ENCODE measurements at places on chromosomes 1 and 21.

DNA sequence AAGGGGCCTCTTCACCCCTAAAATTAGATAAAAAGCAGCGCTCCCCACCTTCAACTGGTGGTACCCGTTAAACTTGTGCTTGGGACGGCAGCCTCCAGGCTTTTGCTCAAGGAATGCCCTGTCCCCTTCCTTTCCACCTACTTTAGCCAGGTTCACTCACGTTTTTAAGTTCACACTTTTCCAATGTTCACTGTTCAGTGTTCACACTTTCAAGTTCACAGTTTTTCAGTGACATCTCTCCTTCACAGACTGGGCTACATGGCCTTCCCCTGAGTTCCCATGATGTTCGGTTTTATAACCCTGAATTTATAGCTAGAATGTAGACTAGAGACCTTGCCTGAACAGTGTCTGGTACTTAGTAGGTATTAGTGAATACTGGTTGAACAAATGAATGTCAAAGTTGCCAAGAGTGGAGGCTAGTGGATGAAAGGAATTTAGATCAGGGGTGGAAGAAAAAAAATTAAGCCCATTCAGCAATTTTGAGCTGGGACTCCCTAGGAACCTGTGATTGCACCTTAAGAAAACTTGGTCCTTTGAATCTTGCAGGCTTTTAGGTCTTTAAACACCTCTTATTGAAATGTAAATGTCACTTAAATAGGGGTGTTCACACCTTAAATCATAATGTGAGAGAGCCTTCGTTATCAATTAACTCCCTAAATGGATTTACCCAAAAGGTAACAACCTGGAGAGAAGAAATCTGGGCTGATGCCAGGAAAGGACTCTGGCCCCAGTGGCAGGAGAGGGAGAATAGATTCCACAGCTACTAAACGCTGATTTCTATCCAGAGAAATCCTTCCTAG, 12.3 kb downstream of the BTG2 start:
- no peak for DNase-seq

DNA sequence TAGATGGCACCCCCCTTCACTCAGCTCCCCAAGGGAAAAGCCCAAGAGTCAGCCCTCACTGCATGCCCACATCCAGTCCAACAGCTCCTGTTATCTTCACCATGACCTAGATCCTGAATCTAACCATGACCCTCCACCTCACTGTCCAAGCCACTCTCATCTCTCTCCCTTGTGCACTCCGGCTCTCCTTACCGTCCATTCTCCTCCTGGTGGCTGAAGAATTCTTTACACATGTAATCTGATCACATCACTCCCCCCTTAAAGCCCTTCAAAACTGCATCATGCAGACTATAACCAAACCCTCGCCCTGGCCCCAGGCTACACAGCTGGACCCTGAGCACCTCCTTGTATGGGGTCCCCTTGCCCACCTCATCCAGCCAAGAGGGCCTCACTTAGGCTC, 14.0 kb upstream of the PAQR7 start:
- no peak for DNase-seq

DNA sequence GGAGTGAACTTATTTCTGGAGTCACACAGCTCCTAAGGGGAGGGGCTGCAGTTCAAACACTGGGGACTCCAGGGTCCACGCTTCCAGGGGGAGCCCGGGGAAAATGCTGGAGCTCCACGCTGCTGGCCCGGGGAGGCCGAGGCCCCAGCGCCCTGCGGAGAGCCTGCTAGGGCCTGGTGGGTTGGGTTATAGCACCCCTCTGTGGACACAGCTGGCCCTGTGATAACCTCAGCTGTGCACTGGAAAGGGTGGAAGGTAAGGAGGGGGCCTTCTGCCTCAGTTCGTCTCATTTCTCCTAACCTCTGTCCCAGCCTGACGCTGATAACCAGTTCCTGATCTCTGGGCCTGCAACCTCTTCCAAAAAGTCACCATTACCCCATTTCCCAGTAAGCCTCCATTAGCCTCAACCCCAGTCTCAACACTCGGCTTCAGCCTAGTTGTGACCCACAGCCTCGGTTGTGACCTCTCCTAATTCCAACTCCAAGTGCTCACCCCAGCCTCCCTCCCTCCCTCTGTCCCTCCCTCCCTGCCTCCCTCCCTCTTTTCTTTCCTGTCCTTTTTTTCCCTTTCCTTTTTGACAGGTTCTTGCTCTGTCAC, 7.1 kb downstream of the NBL1 start:
- no peak for DNase-seq

GRCh38 chr1:53069265-53069662, 7.3 kb downstream of the PODN start:
- DNase-seq = no peak

GRCh38 chr1:185964946-185965345, 230.8 kb downstream of the HMCN1 start:
- DNase-seq = no peak

- no peak for DNase-seq
Measured at GRCh38 chr1:8540261-8540941, 222.5 kb downstream of the SLC45A1 start.

DNA sequence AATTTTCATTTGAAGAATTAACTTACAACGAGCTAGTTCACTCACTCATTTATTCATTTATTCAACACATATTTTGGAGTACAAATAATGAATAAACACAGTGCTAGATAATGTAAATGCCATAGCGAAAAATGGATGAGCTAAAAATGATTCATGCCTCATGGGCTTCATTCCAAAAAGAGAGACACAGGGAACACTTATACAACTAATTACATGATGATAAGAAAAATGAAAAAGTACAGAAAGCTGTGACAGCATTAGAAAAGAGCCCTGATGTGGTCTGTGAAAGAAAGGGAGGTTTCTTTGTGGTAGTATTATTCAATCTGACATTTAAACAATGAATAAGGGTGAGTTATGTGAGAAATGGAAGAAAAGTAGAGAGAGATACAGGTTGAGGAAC, 726.4 kb downstream of the AMY1C start:
- no peak for DNase-seq

DNA sequence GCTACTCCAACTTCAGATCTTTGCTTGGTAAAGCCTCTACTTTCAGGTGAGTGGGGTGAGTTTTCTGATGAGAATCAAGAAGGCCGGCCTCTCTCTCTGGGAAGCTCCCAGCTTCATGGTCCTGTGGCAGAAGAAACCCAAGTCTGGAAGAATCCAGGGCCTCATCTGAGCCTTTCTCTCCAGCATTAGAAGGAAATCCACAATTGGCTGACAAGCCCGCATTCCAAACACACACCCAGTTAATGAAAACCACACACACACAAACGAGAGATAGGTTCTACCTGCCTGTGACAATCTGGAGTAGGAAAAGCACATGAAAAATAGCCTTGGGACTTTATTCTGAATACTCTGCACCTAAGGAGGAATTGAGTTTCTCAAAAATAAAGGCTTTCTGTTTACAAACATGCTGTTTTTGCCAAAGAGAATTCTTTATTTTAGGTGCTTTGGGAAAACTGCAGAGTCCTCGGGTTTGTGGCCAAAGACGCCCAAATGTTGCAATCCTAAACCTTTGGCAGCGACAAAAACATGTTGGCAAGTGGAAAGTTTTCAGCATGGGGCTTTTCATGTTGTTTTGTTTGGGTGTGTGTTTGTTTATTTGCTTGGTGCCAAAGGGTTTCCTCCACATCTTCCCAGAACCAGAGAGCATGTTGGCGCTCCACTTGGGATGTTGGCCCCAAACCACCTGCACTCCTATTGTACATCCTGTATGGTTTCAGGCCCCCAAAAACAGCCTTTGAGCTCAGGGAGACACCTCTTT, 216.2 kb downstream of the SETD4 start:
- no peak for DNase-seq

GRCh38 chr1:197965132-197965840, 48.1 kb downstream of the LHX9 start:
- DNase-seq = no peak

GRCh38 chr21:18725653-18726052, 322.1 kb upstream of the TMPRSS15 start:
- DNase-seq = peak; percentile 22

GRCh38 chr1:48596046-48596445, 124.0 kb upstream of the SPATA6 start:
- DNase-seq = peak; percentile 35

GRCh38 chr1:27144920-27145661, 9.8 kb downstream of the SLC9A1 start:
- no peak for DNase-seq

DNA sequence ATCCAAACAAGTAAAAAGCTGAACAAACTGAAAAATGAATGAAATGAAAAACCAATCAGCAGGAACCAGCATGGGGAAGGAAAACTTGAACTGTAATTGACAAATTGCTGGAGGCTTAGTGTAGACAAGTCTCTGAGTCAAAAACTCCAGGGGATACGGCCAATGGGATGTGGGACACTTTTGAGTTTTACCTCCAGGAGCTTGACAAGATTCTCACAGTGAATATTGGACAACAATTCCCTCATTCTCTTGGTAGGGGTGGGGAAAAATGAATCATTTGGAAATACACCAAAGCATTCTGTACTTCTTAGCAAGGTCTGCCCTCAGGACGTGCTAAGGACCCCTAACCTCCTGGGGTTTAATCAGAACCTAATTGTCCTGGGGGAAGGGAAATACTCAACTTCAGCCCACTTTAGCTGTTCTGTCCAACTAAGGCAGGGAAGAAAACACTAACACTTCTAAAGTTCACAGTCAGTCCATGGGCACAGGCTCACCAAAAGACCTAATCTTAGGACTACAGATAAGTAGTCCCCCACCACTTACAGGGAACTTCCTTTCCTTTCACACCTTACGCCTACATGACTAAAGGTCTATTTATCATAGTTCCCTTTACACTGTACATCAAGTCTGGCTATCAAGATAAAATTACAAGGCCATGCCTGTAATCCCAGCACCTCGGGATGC, 60.7 kb upstream of the CDC42BPA start:
- DNase-seq = no peak

- no peak for DNase-seq
Measured at GRCh38 chr1:2425892-2426291, 13.5 kb upstream of the PEX10 start.

GRCh38 chr1:169339773-169340172, 27.8 kb downstream of the NME7 start:
- no peak for DNase-seq

GRCh38 chr1:92291372-92291999, 7.3 kb downstream of the GLMN start:
- peak; percentile 36 for DNase-seq

- no peak for DNase-seq
Measured at GRCh38 chr1:82700476-82700875, 899.7 kb downstream of the ADGRL2 start.

- DNase-seq = no peak
Measured at GRCh38 chr1:65009724-65010420, 43.5 kb upstream of the JAK1 start.

DNA sequence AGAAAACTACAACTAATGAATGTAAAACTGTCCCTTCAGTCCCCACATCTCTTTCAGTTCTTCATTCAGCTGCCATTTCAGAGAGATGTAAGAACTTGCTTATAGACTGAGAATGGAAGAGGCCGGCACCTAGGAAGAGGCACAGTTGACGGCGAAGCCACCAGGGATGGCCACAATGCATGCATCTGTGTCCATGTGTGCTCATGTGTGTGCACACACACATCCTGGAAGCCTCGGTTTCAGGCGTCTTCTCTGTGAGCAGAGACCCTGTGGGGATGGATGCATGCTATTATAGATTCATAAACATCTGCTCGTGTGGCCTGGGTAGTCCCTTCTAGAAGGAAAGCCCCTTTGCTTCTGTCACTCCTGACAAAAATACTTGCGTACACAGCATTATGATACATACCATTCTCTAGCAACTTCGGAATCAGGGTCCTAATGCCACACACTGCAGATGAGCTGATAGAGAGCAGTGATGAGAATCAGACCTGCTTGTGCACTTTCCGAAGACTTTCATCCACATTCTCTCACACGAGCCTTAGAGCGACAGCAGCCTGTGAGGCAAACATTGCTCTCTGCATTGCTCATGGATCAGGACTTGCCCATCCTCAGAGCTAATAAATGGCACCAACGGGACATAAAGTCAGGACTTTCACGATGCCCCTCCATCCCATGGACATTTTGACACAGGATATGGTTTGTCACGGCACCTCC, 12.4 kb upstream of the GPR61 start:
- no peak for DNase-seq

DNA sequence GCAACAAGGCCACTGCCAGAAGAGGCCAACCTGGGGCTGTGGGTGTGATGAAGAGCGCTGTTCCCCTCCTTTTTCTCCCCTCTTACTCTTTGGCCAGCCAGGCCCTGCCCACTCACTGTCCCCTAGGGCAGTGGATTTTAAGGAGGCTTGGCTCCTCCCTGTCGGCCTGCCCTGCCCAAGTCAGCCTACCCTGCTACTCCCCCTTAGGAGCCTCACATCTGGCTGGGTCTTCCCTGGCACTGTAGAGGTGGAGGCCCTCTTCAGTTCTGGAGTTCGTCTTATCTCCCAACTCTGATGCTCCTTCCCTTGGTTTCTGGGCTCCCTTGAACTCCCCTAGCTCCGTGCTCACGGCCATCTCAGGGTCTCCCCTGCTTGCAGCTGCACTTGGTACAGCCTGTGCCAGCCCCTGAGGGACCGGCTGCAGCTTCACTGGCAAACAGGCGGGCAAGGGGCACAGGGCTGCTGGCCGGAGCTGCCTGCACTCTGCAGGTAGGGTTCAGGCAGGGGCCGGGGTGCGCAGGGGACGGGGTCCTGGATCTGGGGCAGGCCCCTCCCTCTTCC, 4.0 kb downstream of the AMPD2 start:
- DNase-seq = no peak

GRCh38 chr1:147919896-147920295, 8.3 kb upstream of the GPR89B start:
- no peak for DNase-seq

DNA sequence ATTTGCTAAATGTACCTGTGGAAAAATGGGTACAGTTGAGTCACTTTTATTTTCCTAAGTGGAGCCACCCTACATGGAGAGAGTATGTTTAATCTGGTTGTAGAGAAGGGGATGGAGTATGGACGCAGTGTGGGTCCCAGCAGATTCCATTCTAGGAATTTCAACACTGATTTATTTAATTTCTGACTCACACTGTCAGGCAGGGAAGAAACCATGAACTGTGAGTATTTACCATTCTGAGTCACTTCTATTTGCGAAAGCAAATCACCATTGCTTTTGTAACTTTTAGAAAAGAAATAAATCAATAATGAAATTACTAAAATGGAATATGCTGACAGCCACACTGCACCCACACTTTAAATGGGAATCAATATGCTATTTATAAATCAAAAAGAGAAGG, 339.0 kb downstream of the DSCAM start:
- DNase-seq = no peak

- DNase-seq = no peak
Measured at GRCh38 chr1:29774355-29774754, 538.0 kb downstream of the PTPRU start.

DNA sequence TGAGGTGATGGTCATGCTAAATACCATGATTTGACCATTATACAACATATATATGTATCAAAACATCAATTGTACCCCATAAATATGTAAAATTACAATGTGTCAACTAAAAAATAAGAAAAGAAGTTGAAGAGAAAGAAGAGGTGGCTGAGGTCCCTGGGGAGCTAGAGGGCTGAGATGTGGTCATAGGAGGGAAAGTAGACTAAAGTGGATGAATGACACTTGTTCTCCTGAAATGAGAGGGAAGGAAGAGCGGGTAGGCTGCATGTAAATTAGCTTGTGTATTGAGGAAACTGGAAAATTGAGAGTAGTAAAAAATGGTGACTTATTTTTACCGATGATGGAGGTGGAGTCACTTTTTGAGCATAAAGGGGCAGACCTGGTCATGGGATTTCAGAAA, 117.0 kb downstream of the ST6GALNAC3 start:
- no peak for DNase-seq

- DNase-seq = no peak
Measured at GRCh38 chr1:147641291-147641690, 29.0 kb downstream of the ACP6 start.

Measured in NT2/D1 (cell line).